Mesendoderm (in vitro differentiated cells): ENCODE measurements at places on chromosomes 5 and 9.

DNA sequence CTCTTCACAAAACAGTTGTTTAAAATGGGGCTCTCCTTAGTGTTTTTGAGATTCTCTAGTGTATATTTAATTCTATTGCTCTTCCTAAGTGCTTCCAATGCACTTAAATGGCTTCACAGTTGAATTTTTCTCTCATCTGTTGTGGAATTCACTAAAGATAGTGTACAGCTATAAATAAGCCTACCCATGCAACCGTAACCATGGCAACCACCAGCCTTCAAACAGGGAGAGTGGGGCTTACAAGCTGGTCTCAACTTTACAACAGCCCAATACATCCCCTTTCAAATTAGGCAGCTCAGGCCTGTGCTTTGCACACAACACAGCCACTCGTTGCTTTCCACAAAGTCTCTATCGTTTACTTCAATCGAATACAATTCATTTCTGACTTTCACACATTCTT lies 144.0 kb upstream of the PLPPR1 start:
- DNase-seq = peak; percentile 42

GRCh38 chr5:150642567-150642927 lies 2.1 kb downstream of the SYNPO start:
- DNase-seq = peak; percentile 87

DNA sequence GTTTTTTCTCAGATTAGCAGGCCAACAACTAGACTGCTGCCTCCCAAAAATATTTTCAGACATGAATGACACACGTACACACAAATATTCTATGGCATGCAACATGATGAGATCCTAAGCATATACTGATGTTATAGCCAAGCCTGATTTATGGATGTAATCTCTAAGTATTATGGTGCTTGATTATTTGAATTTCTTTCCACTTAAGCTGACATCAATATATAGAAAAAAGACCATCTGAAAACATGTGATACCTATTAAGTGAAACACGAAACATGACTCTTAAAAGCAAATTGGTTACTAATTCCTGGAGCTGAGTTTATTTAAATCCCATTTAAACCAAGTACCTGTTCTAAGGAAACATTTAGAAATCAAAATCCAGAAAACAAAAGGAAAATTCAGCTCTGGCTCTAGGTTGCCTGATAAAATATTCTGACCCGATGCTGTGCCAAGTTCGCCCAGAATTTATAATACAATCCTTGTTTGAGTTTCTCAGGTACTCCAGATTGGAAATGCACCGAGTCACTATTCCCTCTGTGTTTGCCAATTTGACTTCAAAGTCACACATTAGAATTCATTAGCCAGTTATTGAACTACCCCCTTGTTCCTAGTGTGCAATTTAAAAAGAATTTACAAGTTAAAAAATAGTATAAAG lies 548.6 kb downstream of the CSNK1G3 start:
- no peak for DNase-seq

DNA sequence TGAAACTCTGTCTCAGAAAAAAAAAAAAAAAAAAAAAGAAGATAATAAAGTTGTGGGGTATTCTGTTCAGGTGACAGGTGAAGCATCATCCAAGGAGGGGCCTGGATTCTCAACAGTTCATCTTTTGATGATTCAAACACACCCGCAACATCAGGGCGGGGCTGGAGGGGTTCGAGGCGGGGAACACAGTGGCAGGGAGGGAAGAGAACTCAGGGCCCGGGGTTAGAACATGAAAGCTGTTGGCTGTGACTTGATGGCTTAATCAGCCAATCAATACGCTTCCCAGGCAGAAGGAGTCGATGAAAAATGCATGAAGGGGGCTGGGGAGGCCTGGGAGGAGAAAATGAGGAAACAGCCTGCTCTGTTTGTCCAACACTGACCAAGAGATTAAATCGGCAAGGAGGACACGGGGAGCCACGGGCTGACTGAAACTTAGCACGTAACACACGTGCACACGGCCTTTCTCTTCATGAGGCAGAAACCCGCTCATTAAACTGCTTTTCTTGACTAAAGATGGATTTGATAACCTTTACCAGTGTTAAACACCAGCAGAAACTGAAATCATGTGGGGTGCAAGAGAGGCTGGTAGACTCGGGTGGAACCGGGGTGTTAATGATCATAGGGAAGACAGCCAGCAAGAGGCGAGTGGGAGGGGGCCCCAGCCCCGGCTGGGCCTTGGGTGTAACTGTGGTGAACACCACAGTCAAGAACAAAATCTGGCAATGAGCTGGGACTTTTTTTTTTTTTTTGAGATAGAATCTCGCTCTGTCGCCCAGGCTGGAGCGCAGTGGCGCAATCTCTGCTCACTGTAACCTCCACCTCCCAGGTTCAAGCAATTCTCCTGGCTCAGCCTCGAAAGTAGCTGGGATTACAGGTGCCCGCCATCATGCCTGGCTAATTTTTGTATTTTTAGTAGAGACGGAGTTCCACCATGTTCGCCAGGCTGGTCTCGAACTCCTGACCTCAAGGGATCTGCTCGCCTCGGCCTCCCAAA lies 105.7 kb upstream of the RAPGEF1 start:
- DNase-seq = no peak

GRCh38 chr5:72410688-72411295 lies 90.6 kb downstream of the PTCD2 start:
- DNase-seq = no peak

GRCh38 chr5:97575322-97575721 lies 392.3 kb upstream of the RIOK2 start:
- no peak for DNase-seq

- DNase-seq = peak; percentile 47
These were observed 551.3 kb downstream of the TLE1 start for GRCh38 chr9:81137976-81138568.

DNA sequence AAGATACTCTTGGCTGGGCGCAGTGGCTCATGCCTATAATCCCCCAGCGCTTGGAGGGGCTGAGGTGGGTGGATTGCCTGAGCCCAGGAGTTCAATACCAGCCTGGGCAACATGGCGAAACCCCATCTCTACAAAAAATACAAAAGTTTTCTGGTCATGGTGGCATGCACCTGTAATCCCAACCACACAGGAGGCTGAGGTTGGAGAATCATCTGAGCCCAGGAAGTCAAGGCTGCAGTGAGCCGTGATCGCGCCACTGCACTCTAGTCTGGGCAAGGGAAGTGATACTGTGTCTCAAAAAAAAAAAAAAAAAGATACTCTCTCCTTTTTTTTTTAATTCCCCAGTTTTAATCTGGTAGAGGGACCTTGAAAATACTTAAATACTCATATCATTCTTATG lies 15.0 kb downstream of the ANKRD33B start:
- no peak for DNase-seq

GRCh38 chr5:525916-526315 lies 1.7 kb upstream of the SLC9A3 start:
- DNase-seq = no peak

- DNase-seq = no peak
These were observed 3.5 kb upstream of the ACO1 start for GRCh38 chr9:32380944-32381343.

DNA sequence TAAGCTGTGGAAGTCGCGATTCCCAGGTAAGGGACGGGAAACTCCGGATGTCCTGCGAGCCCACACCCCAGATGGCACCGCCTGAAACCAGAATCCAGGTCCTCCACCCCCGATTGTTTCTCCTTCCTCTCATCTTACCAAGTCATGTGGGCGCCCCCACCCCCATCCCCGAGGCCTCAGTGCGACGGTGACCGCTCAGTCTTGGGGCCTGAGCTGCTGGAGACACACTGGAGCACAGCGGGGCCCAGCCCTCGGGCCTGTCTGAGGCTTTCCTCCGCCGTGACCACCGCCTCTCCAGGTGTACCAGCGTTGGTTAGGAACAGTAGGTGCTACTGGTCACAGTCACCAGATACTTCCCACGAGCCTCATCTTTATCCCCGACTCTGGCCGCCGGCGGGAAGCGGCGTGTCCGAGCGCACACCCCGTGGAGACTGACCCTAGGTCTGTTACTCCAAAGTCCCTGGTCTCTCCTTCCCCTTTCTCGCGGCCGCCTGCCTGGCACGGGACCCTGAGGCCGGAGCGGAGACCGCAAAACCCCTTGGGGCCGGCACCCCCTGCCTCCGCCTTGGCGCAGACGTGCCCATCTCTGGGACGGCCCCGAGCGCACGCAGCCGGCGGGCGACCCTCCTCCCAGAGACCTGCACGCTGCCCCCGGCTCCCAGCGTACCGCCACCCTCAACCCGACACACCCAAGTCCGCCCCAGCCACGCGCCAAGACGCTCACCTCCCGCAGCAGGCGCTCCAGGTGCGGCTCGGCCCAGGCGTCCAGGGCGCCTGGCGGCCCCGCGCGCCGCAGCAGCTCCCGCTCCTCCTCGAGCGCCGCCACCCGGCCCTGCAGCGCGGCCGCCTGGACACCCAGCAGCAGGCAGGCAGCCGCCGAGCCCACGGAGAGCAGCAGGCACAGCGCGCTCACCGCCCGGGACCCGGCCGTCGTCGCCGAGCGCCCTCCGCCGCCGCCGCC lies 733 bp downstream of the COL23A1 start:
- DNase-seq = peak; percentile 65

DNA sequence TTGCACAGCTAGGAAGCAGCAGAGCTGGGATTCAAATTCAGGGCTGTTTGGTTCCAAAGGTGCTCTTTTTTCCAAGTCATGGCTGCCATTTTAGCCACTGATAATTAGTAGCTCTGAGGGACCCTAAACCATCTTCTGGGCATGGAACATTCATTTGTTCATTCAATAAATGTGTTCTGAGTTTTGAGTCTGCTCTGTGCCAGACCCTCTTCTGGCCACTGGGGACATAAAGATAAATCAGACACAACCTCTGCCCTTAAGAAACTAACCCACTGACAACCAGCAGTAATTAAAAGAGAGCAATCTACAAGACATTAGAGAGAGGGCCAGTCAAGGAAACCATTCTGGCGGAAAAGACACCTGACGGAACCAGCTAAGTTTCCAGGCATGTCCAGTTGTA lies 2.0 kb upstream of the CPEB4 start:
- no peak for DNase-seq

GRCh38 chr9:121207371-121207940 lies 5.8 kb upstream of the RAB14 start:
- DNase-seq = no peak

GRCh38 chr5:176188506-176189193 lies 49.6 kb upstream of the SIMC1 start:
- no peak for DNase-seq

DNA sequence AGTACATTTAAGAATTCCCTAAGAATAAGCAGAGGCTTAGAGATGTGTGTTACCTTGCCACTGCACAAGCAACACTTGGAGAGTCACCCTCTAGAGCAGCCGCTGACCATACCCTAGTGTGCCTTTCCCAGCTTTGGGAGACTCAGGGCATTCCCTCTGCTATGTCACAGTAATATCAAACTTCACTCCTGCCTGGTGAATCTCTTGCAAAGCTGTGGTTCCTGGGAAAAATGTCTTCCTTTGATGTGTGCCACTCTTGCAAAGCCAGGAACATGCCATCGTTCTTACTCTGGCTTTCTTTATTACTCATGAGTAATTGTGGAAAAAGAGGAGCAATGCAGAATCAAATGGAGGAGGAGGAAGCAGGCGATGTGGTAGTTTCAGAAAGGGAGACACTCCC lies 173.2 kb downstream of the CCDC192 start:
- no peak for DNase-seq

DNA sequence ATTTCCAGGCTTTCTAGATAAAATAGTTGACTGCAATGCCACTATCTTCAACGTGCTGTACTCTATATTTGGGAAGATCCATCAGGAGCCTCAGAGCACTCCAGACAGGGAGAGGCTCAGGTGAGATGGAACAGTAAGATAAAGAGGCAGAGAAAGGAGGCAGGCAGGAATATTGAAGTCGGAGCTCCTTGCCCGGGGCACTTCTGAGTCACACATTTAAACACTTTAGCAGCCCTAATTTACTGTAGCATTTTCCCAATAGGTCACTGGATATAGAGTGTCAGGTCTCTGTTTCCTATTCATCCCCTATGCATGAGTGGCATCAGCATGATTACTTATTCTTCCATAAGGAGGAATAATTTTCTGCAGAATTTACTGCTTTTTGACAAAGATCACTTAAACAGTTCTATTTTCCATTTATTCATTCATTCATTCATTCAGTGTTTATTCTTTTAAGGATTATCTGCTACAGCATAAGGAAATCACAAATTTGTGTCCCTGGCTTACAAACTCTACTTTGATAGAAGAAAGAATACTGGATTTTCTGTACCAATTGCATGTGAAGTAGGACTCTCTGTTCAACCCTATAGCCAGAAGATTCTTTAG lies 170.7 kb downstream of the MAPKAP1 start:
- DNase-seq = peak; percentile 63

- peak; percentile 72 for DNase-seq
These were observed 146.4 kb downstream of the EGFLAM start for GRCh38 chr5:38404667-38405276.

GRCh38 chr9:70579686-70580085 lies 165.2 kb upstream of the KLF9 start:
- DNase-seq = peak; percentile 47

DNA sequence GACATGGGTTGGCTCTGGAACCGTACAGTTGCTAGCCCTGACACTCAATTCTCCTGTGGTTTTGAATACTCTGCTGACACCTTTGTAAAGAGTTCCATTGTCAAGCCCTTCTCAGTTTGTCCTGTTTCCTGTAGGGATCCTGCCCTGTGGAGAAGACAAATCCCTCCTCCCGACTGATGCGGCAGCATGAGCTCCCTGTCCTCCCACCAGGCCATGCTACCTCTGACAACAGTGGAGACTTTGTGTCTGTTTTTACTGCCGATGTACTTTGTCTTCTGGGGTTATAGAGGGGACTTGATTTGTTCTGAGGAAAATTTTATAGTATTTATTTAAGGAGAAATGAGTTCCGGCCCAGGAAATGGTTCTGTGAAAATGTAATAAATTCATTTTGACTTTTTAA lies 57.8 kb downstream of the PRLR start:
- DNase-seq = no peak

- DNase-seq = peak; percentile 67
These were observed 234.4 kb upstream of the MPDZ start for GRCh38 chr9:13513716-13514444.

DNA sequence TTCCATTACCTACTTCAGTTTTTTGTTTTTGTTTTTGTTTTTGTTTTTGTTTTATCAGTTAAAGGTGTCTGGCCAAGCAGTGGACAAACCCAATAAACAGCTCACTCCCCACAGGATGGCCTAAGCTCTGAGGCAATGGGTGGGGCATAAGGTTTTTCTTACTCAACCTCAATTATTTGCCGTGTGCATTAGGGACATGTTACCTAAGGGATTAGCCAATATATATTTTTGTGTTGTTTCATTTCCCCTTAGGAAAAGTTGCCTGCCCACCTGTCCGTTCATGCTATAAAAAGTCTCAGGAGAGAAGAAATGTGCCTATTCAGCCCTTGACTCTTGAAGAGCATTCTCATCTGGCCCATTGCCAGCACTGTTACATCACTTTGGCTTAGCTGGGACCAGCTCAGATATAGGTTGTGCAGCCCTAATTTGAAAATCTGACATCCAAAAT lies 7.3 kb downstream of the SH3RF2 start:
- DNase-seq = no peak

DNA sequence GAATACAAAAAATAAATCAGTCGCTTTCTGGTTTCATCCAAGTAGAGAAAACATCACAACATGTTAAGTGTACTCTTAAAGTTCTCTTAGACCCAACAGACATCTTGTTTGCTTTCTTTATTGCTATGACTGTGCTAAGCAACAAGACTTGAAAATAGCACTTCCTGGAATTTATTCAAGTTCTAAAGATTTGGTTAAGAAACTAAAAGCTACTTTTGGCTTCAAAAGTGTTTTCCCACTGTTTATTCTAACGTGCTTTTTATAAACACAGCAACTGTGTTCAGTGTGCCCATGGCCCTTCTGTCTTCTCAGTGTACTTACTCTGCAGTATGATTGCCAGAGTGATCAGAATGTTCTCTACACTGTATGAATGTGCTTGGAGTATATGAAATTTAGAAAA lies 109.8 kb downstream of the GIN1 start:
- no peak for DNase-seq
